A172 (cell line): ENCODE measurements at places on chromosomes 1 and 21. TPM values are rescaled to one million over a fixed set of nuclear protein-coding genes. Genes with fewer than 3 reads are reported as not detected.

DNA sequence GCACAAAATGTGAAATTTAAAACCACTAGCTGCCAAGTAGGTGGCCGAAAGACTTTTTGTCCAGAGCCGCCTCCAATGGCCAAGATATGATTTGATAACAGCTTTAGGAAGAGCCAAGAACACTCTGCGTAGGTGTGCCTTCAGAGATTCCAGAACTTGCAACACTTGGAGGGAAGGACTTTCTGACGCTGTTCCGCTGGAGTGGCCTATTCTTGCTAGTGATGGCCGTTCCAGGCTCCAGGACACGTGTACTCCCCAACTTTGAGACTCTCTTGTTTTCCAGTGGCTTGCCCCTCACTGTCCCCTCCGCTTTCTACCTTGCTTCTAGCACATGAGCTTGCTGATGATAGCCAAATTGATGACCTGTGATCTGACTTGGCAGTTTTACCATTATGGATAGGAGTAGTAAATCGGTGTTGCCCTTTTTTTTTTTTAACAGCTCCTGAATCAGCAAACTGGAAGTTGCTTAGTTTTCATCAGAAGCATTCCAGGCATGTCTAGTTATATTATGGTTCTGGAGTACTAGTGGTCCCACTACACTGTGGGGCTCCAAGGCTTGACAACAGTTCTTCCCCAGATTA is 1.0 kb downstream of the PRDX6 start:
- peak; percentile 63 for DNase-seq

GRCh38 chr1:247360116-247360898 is 28.6 kb upstream of the ZNF496 start:
- no peak for DNase-seq

GRCh38 chr1:201709564-201710295 is 119.2 kb upstream of the IPO9 start:
- peak; percentile 64 for DNase-seq

- DNase-seq, result peak; percentile 53
Measured at GRCh38 chr1:158117854-158118704, 62.6 kb upstream of the CD1D start.

DNA sequence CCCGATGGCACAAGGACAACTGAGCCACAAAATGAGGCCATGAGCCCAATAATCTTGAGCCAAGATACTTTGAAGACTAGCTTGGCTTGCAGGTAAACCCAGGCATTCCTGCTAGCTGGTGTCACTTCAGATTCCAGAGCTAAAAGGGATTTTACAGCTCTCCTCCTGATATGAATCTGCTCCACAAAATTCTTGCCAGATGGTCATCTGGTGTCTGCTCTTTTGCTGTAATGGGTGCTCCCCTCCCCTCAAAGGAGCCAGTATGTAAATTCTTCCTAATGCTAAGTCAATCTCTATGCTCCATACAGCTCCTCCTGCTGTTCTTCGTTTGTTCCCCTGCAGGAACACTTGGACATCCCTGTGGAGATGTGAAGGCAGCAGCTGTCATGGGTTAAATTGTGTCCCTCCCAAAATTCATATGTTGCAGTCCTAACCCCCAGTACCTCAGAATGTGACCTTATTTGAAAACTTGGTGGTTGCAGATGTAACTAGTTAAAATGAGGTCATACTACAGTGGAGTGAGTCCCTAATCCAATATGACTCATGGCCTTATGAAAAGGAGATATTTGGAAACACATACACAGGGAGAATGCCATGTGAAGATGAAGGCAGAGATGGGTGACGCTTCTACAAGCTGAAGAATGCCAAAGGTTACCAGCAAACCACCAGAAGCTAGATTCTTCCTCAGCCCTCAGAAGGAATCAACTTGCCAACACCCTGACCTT is 180.6 kb upstream of the PALMD start:
- peak; percentile 78 for DNase-seq

- no peak for DNase-seq
Measured at GRCh38 chr1:219119839-219120238, 53.8 kb upstream of the LYPLAL1 start.

GRCh38 chr21:44927587-44928461 is 7.1 kb upstream of the ITGB2 start:
- peak; percentile 92 for DNase-seq

DNA sequence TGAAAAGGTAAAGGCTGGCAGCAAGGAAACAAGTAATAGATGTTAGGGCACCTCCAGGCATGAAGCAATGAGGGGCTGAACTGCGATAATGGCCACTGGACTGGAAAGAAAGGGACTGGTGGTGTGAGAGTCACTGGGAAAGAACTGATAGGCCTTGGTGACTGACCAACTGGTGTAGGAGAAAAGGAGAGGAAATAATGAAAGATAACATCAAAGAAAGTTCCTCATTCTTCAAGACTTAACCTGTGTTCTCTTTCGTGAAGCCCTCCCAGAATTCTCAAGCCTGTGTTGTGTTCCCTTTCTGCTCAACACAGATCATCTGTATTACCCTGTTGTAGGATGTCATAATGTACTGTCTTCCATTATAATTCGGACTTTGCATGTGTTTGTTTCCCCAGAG is 20.9 kb upstream of the SNX27 start:
- DNase-seq, result no peak

DNA sequence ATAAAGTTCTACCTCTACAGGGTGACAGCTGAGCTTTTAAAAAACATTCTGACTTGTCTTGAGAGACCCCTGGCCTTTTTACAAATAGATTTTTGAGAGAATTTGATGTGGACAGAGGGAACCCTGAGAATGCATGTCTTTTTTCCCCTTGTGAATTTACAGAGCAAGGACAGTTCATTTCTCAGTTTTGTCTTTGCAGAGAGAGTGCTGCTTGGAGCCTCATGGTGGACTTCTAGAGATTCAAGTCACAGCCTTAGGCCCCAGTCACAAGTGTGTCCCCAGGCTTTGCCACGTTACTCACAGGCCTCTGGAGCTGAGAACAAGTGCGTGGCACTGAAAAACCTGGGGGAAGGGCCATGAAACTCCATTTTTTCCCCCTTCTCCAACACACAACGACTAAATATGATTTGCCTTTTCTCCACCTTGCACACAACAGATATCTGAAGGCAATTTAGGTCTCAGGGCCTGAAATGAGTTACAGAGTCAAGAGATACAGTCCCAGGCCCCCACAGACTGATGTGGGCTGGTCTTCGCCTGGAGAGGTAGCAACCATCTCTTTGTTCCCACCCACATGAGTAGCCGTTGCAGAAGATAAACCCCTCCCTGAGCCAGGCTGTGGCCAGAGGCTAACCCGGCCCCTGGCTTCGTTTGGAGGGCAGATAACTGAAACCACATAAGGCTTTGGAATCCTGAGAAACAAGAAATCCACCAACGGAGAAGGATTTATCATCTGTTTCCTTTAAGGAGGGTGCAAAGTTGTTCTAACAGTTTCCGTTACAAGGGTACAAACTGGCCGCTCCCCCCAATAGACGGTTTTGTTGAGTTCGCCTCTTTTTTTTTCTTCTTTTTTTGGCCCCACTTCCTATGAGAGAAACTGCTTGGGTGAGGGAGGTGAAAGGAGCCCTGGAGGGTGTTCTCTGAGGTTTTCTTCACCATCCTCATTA is 1.0 kb upstream of the PIGV start:
- peak; percentile 82 for DNase-seq

- no peak for DNase-seq
Measured at GRCh38 chr1:27521336-27521831, 31.4 kb upstream of the WASF2 start.

GRCh38 chr1:103250441-103250861 is 142.1 kb upstream of the COL11A1 start:
- peak; percentile 52 for DNase-seq

RUSC1 gene
- 47.0 and 48.2 TPM in 2 replicates for total RNA-seq

OR10J1 gene
- not detected in 2 replicates for total RNA-seq

RIMKLA gene
- 0.62 TPM in 1 of 2 replicates, not detected in the other for total RNA-seq

RGS4 gene
- total RNA-seq, result 31.3 and 49.7 TPM in 2 replicates

FCRL2 gene
- not detected in 2 replicates for total RNA-seq

RXFP4 gene
- not detected in 2 replicates for total RNA-seq
